ENCODE measurements at places on chromosomes 5 and 9. TPM values are rescaled to one million over a fixed set of nuclear protein-coding genes. Genes with fewer than 3 reads are reported as not detected.
A peak's percentile ranks its signal among the peaks of the same experiment; 100 is the strongest.

ZNG1C gene
- polyA plus RNA-seq = 25.6 TPM

CD74 gene
- polyA plus RNA-seq = 1,273 TPM

OGN gene
- 0.18 TPM for polyA plus RNA-seq

IFNB1 gene
- not detected for polyA plus RNA-seq

LMX1B gene
- polyA plus RNA-seq = not detected

LHX3 gene
- not detected for polyA plus RNA-seq

GFI1B gene
- polyA plus RNA-seq = not detected

FOXD4L4 gene
- not detected for polyA plus RNA-seq

EQTN gene
- not detected for polyA plus RNA-seq

GRCh38 chr5:151251621-151252020 lies 1.4 kb upstream of the GM2A start:
- peak overlapping the region; percentile 78 for H3K4me3 ChIP-seq
- peaks cover 30% of the 10 kb centered on the region for H3K4me1 ChIP-seq
- no peaks in the 10 kb centered on the region for H3K27me3 ChIP-seq
- H3K36me3 ChIP-seq = no peaks in the 10 kb centered on the region
- DNase-seq = no peak

- H3K4me3 ChIP-seq = no peak overlapping the region
- H3K36me3 ChIP-seq = no peaks in the 10 kb centered on the region
- no peak overlapping the region for H3K27ac ChIP-seq
- no peaks in the 10 kb centered on the region for H3K27me3 ChIP-seq
- DNase-seq = no peak
Measured at GRCh38 chr5:68148096-68148495, 67.5 kb upstream of the PIK3R1 start.

- no peaks in the 10 kb centered on the region for H3K27me3 ChIP-seq
- no peaks in the 10 kb centered on the region for H3K36me3 ChIP-seq
- DNase-seq = no peak
- H3K4me3 ChIP-seq = peak overlapping the region; percentile 30
Measured at GRCh38 chr9:95725045-95725444, 150.4 kb upstream of the ERCC6L2 start.

- no peaks in the 10 kb centered on the region for H3K27me3 ChIP-seq
- H3K27ac ChIP-seq = no peak overlapping the region
- no peaks in the 10 kb centered on the region for H3K4me1 ChIP-seq
- no peak for DNase-seq
- H3K4me3 ChIP-seq = no peak overlapping the region
Measured at GRCh38 chr5:59789197-59789596, 104.3 kb downstream of the PDE4D start.

DNA sequence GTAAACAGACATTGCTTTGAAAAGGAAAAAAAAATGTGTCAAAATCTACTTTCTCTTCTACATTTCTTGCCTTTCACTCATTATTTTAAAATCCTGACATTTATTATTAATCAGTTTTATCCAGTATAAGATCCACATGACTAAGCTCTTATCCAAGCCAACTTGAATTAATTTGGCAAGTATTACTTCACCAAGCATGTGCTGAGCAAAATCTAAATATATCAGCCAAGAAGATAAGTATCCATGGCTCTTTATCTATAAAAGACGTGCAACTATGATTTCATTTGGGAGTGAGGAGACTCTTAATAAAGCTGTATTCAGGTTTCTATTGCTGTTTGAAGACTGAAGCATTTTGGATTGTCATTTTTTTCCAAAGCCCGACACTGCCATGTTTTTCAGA lies 221.3 kb downstream of the TRIM36 start:
- H3K36me3 ChIP-seq = no peaks in the 10 kb centered on the region
- no peak overlapping the region for H3K4me3 ChIP-seq
- no peak overlapping the region for H3K27ac ChIP-seq
- no peaks in the 10 kb centered on the region for H3K4me1 ChIP-seq
- DNase-seq = no peak

DNA sequence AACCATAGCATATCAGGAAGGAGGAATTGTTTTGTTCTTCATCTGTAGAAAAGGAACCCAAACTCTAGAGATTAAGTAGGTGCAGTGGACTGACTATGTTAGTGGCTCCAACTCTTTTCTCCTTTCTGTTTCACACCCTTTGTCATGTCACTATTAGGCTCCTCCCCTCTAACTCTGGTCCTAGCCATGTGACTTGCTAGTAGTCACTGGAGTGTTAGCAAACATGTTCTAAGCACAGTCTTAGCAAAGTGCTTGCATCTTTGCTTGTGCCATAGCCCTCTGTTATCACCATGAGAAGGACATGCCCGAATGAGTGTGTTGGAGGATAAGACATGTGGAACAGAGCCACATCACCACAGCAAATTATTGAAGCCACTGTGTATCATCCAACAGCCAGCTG lies 55.4 kb upstream of the PPP3R2 start:
- no peak overlapping the region for H3K4me3 ChIP-seq
- no peaks in the 10 kb centered on the region for H3K36me3 ChIP-seq
- no peaks in the 10 kb centered on the region for H3K27me3 ChIP-seq
- no peak overlapping the region for H3K27ac ChIP-seq

DNA sequence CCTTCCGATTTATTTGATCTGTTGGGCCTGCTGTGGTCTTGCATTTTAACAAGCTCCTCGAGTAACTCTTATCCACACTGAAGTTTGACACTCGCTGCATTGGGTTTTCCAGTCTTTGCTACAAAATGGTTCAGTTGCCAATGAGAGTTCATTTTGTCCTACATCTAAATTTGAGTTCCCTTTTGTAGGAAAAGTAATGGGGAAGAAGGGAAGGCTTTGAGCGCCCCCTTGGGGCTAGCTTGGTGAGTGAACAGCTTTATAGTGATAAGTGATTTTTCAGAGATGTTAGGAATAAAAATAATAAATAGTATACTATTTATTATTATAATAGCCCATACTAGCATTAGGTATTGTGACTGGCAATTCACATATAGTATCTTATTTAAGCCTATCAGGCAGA lies 89.9 kb upstream of the GNAQ start:
- H3K4me3 ChIP-seq = no peak overlapping the region
- peak; percentile 3 for DNase-seq
- H3K36me3 ChIP-seq = no peaks in the 10 kb centered on the region
- H3K4me1 ChIP-seq = peaks cover 27% of the 10 kb centered on the region
- H3K27me3 ChIP-seq = no peaks in the 10 kb centered on the region

GRCh38 chr5:127997201-127997704 lies 86.3 kb upstream of the SLC12A2 start:
- no peak overlapping the region for H3K4me3 ChIP-seq
- no peaks in the 10 kb centered on the region for H3K27me3 ChIP-seq
- H3K4me1 ChIP-seq = no peaks in the 10 kb centered on the region
- no peaks in the 10 kb centered on the region for H3K36me3 ChIP-seq
- DNase-seq = no peak

DNA sequence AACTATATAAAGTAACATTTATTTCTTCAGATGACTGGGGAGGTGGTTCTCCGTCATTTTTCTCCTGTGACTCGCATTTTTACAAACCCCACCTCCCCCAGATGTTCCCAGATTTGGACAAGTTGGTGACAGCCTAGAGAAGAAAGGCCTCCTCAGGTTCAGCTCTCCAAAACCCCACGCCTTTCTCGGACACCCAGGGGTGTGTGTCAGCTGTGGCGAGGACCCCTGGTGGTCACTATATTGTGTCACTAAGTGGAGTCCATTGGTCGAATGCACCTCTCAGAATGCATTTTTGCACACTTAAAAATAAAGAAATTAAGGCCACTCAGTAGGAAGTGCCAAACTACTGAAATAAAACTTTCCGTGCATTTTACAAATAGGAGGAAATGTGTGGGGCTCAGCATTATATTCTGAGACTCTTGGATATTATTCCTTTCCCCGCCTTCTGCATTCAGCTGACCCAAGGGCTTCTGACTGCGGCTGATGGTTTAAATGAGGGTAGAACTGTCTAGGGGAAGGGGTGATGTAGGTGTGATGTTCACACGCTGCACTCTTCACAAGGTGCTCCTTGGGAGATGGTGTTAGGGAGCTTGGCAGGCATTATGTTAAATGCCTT lies 47.6 kb downstream of the ACO1 start:
- DNase-seq = peak; percentile 25
- no peaks in the 10 kb centered on the region for H3K27me3 ChIP-seq
- H3K4me3 ChIP-seq = no peak overlapping the region
- H3K4me1 ChIP-seq = no peaks in the 10 kb centered on the region
- no peak overlapping the region for H3K27ac ChIP-seq

- H3K27me3 ChIP-seq = no peaks in the 10 kb centered on the region
- H3K27ac ChIP-seq = no peak overlapping the region
- no peaks in the 10 kb centered on the region for H3K36me3 ChIP-seq
- DNase-seq = no peak
Measured at GRCh38 chr5:54264574-54264973, 45.8 kb downstream of the ARL15 start.

- no peaks in the 10 kb centered on the region for H3K36me3 ChIP-seq
- no peaks in the 10 kb centered on the region for H3K27me3 ChIP-seq
- H3K4me3 ChIP-seq = no peak overlapping the region
Measured at GRCh38 chr5:158514986-158515359, 584.7 kb downstream of the EBF1 start.

DNA sequence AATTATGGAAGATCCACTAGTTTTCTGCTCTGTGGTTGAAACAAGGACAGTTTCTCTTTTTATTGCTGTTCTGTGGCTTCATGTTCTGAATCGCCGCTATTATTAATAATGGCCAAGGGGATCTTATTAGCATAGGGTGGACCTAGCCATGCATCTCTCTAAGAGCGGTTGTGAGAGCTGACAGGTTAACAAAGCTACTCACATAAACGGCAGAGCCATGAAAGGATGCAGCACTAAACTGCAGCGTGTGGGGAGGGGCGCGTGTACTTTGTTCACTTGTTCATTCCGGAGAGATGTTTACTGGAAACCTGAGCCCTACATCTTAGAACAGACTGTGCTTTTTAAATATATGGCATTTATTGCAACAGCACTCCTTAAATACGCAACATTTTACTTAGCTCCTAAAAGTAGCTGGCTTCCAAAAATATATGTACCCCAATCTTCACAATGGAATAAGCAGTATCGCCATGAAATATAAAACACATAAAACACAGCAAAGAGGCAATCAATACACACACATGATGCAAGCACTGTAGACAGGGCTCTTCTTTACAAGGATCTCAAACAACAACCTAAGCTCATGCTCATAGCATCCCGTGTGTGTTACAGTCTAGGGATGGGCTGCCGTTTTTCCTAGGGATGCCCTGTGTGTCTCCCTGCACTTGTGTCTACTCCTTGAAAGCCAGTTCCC lies 424.6 kb downstream of the MED10 start:
- no peaks in the 10 kb centered on the region for H3K36me3 ChIP-seq
- H3K27me3 ChIP-seq = no peaks in the 10 kb centered on the region
- no peak for DNase-seq
- H3K4me1 ChIP-seq = no peaks in the 10 kb centered on the region
- no peak overlapping the region for H3K27ac ChIP-seq

DNA sequence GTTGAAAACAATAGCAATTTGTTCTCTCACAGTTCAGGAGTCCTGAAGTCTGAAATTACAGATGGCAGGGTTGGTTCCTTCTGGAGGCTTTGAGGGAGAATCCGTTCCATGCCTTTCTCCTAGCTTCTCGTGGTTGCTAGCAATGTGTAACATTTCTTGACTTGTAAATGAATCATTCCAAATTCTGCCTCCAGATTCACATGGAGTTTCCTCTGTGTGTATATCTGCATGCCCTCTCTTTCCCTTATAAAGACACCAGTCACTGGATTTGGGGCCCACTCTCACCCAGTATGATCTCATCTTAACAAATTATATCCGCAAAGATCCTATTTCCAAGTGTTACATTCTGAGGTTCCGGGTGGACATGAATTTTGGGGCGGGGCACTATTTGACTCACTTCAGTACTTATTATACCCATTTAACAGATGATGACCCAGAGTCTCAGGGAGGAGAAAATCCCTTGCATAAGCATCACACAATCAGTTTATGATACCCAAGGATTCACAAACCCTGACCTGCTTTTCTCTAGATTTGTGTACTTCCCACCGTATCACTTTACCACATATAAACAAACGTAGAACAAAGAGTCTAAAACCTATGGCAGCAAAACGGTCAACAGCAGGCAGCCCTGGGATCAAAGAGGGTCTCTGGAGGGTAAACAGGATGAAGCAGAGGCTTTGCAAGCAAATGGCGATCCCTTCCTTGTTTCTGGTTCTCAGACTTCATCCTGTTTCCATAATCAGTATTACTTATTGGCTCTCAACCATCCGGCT lies 93.7 kb downstream of the C9orf152 start:
- H3K4me1 ChIP-seq = no peaks in the 10 kb centered on the region
- H3K4me3 ChIP-seq = no peak overlapping the region
- H3K27me3 ChIP-seq = no peaks in the 10 kb centered on the region
- H3K27ac ChIP-seq = no peak overlapping the region
- no peak for DNase-seq

DNA sequence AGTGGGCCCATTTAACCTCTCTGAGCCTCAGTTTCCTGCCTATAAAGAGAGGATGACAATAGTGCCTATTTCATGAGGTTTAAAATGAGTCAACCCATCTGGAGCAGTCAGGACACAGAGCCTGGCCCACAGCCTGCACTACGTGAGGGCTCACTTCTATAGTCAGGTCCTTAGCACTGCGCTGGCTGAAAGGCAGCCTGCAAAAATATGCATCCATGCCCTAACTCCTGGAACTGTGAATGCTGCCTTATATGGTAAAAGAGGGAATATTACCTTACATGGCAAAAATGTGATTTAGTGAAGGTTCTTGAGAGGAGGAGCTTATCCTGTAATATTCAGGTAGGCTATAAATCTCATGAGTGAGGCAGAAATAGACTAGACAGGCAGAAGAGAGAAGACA lies 98.5 kb downstream of the GABBR2 start:
- H3K27ac ChIP-seq = no peak overlapping the region
- H3K27me3 ChIP-seq = no peaks in the 10 kb centered on the region
- H3K4me3 ChIP-seq = no peak overlapping the region
- H3K4me1 ChIP-seq = no peaks in the 10 kb centered on the region
- DNase-seq = no peak

DNA sequence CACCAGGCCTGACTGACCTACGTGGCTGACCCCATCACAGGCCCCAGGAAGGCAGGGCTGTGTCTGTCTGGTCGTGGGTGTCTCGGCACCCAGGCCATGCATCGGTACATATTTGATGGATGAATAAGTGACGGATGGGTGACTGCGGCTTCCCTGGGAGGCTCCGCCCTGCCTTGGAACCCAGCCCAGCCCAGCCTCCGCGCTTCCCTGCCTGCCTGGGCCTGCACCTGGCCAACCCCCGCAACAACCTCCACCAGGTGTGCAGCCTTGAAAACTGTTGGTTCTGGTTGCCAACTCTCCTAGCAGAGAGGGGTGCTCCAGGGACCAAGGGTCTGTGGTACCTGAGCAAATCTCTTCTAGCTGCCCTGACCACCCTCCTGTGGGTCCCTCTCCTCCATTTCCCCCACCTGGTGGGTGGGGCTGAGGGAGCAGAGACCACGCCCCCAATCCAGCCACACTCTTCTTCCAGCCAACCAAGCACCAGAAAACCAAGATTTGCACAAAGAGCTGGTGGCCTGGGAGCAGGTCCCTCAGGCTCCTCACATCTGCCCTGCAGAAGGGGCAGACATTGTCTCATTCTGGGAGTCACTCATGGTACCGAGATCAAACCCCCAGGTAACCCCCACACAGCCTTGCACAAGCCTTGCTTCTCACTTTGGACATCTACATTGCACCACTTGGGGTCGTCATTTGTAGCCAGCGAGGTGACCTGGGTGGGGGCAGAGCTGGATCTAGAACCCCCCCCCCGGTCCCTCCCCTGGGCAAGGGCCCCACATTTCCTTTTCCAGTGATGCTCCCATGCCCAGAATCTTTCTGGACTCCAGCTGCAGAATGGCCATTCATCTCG lies 100.6 kb upstream of the IER5L start:
- no peak for DNase-seq
- no peaks in the 10 kb centered on the region for H3K4me1 ChIP-seq
- no peaks in the 10 kb centered on the region for H3K36me3 ChIP-seq
- H3K4me3 ChIP-seq = no peak overlapping the region
- H3K27me3 ChIP-seq = no peaks in the 10 kb centered on the region
